ENCODE measurements at places on chromosomes 1 and 21. TPM values are rescaled to one million over a fixed set of nuclear protein-coding genes. Genes with fewer than 3 reads are reported as not detected.
A peak's percentile ranks its signal among the peaks of the same experiment; 100 is the strongest.

OR2T35 gene
- not detected for total RNA-seq

KCNQ4 gene
- 1.3 TPM for total RNA-seq

GRCh38 chr1:38577385-38577784 is 282.2 kb downstream of the RRAGC start:
- no peak for DNase-seq

DNA sequence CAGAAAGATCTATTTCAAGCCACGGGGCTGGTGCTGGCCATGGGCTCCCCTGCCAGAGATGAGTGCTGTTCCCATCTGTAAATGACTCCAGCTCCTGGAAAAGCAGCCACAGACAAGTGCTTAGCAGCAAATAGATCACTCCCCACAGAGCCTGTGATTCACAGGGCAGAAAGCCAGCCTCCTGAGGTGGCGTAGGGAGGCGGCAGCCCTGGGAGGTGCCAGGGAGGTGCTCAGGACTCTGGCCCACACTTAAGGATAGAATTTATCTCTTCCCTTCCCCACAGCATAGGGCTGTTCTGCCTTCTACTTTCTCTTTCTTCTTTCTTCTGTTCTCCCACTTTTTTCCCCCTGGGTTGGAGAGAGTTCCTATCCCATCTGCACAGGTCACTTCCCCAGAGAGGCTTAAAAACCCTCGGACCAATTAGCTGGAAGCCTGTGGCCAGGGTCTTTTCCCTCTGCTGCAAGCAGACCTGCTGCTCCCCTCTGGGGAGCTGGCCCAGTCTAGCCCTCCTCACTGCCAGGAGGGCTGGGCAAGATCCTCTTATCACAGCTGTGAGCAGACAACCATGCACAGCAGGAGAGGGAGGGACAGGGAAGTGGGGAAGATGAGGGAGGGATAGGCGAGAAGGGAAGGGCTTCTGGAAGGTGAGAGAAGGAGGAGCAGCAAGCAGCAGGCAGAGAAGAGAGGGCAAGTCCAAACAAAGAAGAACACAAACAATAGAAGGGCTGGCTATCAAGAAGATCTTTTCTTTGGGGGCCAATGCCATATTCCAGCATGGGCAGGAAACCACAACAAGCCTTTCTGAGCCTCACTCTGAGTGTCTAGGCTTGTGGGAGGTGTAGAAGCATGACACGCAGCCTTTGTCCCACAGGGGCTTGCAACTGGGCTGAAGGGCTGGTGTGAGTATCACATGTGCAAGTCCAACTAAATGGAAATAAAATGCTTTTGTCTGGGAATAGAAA is 41.0 kb downstream of the KCND3 start:
- peak; percentile 53 for DNase-seq

GRCh38 chr1:101929343-101929742 is 67.4 kb downstream of the OLFM3 start:
- no peak for DNase-seq

Data from breast epithelium (tissue), 4 donors.